NB4 (cell line): ENCODE measurements at places on chromosomes 13 and 19.

DNA sequence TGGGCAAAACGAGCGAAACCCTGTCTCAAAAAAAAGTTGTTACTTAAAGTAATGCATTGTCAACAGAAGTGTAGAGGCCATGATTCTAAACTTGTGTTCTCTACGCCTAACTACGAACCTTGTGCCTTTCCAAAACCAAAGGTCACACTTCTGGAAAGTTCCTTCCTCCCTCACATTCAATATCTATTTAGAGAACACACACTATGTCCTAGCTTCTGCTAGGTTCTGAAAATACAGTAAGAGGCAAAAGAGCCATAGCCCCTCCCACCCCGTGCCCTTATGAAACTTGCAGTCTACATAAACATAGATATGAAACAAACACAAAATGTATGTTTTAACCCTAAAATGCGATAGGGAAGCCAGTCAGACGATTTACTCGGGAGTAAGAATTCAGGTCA is 36.4 kb downstream of the RNF6 start:
- no peak for DNase-seq

DNA sequence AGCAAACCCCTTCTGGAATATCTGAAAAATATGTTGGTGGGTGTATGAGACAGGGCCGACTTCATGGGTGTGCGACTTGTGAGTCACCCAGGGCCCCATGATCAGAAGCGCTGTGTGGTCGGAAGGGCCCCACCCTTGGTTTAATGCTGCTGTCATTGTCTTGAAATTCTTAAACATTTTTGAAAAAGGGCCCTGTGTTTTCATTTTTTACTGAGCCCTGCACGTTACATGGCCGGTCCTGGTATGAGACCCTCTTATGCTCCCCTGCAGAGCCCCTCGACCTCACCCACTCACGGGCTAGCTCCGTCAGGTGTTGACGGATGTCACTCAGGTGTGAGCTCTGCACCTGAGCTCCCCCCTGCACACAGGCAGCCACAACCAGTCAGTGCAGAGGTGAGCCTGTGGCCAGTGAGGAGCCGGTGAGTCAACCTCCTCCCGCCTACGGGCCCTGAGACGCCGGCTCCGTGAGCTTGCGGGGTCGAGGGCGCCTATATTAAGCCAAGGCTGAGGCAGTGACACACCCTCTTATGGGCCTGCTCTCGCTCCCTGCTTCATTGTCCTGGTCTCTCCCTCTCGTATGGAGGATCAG is 27.7 kb downstream of the GADD45B start:
- DNase-seq = peak; percentile 63

DNA sequence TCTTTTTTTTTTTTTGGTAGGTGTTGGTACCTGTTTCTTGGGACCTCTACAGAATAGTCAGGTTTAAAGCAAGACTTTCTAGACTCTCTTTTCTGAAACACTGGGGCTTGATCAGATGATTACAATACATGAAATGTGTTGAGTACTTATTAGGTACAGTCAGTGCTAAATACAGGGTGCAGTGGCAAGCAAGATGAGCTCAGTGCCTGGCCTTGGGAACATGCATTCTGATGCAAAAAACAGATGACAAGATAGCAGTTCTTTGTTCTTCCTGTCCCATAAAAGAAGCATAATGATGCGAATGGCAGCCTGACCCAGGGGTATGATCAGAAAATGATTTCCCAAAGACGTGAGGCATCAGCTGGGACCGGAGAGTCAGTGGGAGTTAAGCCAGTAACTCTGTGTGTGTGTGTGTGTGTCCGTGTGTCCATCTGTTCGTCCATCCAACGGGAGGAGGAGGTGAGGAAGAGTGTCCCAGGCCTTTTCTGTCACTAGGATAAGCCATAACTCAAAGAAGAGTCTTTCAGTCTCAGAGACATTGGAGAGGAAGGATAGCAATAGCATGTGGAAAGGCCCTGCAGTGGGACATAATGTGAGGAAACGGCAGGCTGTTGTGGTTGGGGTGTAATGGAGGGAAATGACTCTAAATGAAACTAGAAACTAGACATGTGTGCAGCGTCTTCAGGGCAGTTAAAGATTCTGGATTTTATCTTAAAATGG is 32.2 kb downstream of the SLAIN1 start:
- DNase-seq = no peak

DNA sequence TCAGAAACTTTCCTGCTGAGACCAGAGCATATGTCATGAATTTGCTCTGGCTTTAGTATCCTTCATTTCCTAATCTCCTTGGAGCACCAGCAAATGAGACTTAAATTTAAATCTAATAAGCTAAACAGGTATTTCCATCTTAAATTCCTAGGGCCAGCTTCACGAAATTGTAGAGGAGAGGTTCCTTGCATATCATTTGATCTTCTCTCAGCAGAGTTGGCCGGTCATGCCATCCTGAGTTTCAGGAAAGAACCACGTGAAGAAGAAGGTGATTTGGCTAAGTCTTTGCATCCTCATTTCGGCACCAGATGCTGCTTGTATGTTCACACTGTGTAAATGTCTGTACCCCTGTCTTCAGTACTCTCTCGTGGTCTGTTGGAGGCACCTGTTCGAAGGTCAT is 370.4 kb upstream of the NBEA start:
- no peak for DNase-seq

DNA sequence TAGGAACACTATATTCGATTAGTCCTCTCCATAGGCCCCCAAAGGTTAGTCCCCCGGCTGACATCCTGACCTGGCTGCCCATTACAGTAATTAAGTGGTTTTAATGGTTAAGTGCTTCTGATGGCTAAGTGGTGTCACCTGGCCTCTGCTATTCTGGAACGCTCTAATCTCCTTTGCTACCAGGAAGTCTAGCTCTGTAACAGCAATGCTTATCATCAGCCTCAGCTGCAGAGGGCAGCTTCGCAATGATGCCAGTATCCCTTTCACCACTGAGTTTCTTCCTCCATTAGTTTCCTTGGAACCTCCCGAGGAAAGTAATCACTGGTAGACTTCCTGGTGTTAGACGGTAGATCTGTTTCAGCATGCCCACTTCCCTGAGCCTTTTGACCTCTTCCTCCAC is 8.6 kb upstream of the RNF6 start:
- DNase-seq = no peak

DNA sequence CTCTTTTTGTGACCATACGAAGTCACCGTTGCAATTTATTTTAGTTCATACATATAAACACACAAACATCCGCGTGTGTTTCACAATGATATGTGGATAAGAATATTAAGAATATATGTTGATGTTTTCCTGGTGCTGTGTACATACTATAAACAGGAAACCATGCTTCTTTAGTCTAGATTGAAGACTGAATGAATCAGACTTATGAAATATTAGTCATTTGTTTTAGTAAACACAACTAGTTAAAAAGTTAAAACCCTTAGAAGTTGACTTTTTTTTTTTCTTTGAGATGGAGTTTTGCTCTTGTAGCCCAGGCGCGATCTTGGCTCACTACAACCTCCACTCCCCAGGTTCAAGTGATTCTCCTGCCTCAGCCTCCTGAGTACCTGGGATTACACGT is 257.7 kb downstream of the DACH1 start:
- no peak for DNase-seq

DNA sequence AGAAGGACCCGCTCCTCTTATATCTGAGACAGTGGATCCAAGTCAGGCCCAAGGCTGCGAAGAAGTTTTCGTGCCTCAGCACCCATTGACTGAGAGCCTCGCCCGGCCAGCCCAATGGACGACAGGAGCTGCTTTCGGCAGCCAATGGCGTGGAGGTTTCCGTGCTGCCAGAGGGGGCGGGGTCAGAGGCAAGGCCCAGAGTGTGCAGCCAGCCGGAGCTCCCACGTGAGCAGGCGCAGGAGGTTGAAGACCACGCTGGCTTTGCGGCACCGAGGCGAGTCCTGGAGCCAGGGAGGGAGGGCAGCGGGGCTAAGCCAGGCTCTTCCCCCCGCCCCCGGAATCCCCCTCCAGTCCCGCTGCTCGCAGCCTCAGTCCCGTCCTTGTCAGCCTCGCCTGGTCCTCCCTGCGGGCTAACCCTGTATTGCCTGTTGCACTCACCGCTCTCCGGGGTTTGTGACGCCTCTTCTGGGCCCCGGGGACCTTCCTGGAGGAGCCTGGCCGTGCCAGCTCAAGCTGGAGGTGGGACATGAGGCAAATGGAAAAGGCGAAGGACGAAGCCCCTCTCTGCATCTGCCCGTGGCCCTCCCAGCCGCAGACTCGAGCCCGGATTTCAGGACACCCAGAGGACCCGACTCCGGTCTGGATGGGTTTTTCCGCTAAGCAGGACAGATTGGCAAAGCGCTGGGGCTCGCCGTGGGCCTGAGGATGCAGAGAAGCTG is 1.5 kb downstream of the IFNL4 start:
- no peak for DNase-seq

- no peak for DNase-seq
Measured at GRCh38 chr13:50078231-50078894, 63.1 kb downstream of the KCNRG start.

GRCh38 chr13:85405316-85405897 is 393.8 kb downstream of the SLITRK6 start:
- no peak for DNase-seq

GRCh38 chr13:76667551-76667950 is 218.7 kb downstream of the KCTD12 start:
- peak; percentile 27 for DNase-seq

- DNase-seq = peak; percentile 91
Measured at GRCh38 chr13:28037399-28037798, 48.9 kb upstream of the URAD start.

GRCh38 chr13:42973581-42973980 is 18.5 kb downstream of the EPSTI1 start:
- no peak for DNase-seq

GRCh38 chr19:38219221-38219620 is 4.8 kb downstream of the DPF1 start:
- DNase-seq = no peak

DNA sequence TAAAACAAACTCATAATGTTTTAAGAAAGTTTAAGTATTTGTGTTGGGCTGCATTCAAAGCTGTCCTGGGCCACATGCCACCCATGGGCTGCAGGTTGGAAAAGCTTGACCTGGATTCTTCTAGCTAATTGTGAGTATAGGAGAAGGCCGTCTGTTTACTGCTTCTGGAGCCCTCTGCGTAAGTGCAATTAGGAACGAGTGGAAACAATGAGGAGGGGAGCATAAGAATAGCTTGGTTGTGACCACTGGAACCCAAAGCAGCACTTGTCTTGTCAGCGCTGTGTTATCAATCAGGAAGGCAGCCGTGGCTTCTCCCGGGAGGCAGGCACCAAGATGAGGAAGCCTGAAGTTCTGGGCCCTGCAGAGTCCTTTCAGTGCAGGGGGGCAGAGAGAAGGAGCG is 110.4 kb upstream of the MBNL2 start:
- DNase-seq = no peak

- no peak for DNase-seq
Measured at GRCh38 chr19:2665103-2665502, 37.4 kb downstream of the GNG7 start.

DNA sequence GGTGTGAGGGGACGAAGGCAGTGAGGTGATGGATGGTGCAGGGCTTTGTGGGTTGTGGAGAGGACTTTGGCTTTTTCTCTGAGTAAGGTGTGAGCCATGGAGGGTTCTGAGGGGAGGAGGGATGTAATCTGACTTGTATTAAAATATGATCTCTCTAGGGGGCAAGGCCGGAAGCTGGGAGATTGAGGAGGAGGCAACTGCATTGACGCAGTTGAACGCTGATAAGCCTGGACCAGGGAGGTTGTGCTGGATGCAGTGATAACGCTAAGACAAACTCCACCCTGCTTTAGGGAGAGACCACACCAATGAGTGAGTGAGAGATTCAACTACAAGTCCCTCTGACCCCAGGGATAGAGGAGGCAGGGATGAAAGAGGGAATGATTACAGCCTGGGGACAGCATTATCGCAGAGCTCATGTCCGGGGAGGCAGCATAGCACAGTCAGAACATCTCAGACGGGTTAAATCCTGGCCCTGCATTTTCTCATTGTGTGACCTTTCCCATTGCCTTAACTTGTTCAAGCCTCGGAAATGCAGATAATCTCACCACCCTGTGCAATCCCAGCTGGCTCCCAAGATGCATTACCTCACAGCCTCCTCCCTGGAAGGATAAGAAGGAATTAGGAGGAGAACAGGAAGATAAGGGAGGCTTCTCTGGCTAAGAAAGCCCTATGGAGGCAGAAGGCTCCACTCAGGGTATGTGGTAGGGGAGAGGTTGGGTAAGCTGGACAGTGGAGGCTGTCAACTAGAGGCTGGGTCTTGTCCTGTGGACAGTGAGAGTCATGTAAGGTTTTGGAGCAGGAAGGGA is 124.2 kb downstream of the CACNA1A start:
- DNase-seq = no peak

GRCh38 chr13:43755844-43756243 is 30.9 kb downstream of the ENOX1 start:
- DNase-seq = no peak

DNA sequence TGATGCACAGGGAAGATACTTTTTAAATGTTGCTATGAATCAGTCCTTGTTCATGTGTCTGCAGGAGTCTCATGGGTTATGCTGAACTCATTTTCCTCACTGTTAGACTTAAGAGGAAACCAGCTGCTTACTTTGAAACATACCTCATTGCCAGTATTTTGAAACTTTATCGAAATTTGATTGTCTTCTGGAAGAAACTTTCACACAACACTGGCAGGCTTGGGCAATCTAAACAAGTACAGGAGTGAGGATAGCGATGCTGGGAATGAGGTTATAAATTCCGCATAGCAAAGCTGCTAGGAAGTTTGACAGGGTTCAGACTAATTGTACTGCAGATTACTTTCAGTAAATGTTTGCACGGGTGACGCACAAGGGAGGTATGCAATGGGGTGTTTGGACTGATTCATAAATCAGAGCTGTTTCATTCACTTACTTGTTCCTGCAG is 245.7 kb downstream of the DNAJC15 start:
- no peak for DNase-seq

DNA sequence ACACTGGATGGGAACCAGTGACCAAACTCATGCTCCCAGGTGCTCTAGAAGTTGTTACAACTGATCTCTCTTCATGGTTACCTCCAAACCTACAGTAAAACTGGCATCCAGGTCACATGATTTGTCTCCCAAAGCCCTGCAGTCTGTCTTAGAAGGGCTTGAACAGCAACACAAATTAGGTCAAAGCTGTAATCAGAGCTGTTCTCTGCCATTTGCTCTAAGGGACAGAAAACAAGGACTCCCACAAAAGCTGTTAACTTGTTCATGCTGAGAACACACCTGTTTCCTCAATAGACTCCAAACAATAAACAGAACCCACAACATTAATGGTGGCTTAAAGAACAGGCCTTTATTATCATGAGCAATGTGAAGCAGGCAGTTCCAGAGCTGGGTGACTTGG is 8.0 kb downstream of the ZNF671 start:
- DNase-seq = no peak

DNA sequence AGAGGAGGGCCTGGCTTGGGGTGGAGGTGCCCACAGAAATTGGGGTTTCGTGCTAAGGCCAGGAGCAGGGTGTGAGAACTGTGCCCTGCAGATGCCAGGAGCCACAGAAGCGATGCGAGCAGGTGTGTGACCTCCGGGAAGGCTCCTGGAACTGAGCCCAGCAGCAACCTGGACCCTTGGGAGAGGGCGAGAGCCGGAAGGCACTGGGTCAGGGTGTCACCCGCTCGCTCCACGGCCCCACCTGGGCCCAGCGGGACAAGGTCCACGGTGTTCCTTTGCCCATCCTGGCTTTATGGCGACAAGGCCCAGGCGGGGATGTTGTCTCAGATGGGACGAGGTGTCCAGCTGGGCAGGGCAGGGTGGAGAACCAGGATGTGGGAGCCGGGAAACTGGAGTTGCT is 4.2 kb downstream of the MISP start:
- DNase-seq = no peak

GRCh38 chr13:26759907-26760831 is at the start of gene GPR12:
GPR12 (minus strand) TSS chr13:26760786; CDS start chr13:26759827, 959 bp downstream.
- peak; percentile 46 for DNase-seq
